ENCODE measurements at places on chromosomes 6 and 20.

DNA sequence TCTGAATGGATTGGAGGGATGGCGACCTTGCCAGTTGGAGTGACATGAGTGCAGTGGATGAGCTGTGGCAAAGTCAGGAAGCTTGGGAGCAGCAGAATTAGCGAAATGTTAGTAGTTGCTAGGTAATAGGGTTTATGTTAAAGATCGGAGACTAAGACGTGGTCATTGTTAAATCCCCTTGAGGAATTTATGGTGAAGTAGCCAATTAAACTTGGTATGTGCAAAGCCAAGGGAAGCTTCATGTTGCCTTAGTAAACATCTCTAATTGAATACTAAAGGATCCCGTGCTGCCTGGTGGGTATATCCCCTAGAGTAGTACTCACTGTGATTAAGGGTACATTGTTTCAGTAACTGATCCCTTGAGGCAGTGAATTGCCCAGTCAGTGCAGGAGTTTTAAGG is 106.0 kb downstream of the PRIM2 start:
- DNase-seq = no peak

- DNase-seq = no peak
These were observed 19.0 kb downstream of the LRRC1 start for GRCh38 chr6:53813801-53814200.

DNA sequence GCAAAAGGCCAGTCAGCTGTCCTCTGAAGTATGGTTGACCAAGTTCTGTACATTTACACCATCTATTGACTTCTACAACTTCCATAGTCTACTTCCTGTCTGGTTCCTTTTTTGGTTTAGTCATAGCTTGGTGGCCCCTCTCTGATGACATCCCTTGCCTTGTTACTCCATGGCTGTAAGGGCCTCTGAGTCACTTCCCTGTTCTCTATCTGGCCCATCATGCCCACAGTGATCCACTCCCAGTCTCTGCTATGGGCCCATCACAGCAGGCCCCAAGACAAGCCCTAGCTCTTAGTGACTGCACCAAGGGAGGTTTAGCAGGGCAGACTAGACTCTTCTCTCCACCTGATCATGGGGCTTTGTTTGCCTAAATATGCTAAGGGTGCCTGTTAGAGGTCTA is 441.6 kb downstream of the HACE1 start:
- no peak for DNase-seq

- DNase-seq = no peak
These were observed 986.3 kb downstream of the TFAP2A start for GRCh38 chr6:9428421-9429172.

DNA sequence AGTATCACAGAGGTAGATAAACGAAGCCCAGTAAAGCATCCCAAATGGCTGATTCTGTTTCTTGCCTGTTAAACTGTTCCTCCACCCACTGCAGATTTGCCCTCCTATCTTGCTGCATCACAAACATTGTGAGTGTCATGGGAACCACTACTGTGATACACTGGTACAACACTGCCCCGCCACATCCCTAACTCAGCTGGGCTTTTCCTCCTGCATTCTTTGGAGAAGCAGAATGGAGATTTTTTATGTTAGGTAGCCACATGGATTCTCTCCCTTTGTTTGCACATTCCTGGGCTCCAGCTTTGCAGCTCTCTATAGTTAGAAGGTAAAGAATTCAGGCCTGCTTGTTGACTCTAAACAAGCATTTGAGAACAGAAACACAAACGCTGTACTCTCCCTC is 234.1 kb downstream of the TMEM242 start:
- DNase-seq = no peak

DNA sequence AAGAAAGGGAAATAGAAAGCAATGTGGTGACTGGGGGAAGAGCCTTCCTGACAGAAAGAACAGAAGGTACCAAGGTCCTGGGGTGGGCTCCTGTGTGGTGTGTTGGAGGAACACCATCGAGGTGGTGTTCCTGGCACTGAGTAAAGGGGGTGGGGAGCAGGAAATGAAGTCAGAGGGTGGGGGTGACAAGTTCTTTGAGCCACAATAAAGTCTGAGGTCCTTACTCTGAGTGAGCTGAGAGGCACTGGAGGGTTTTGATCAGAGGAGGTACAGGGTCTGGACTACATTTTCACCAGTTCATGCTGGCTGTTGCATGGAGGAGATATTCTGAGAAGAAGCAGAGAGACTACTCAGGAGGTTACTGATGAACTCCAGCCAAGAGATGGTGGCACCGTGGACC is 198.2 kb downstream of the GMPR start:
- no peak for DNase-seq

- DNase-seq = no peak
These were observed 2.0 kb upstream of the SLC17A3 start for GRCh38 chr6:25875926-25876602.

GRCh38 chr6:148771896-148772554 is 25.2 kb downstream of the UST start:
- no peak for DNase-seq
